ENCODE measurements at places on chromosomes 16 and 17. TPM values are rescaled to one million over a fixed set of nuclear protein-coding genes. Genes with fewer than 3 reads are reported as not detected.

- peaks cover under 1% of the 10 kb centered on the region for H3K4me1 ChIP-seq
- H3K4me3 ChIP-seq: no peak overlapping the region
- H3K36me3 ChIP-seq: no peaks in the 10 kb centered on the region
- DNase-seq: no peak
- no peaks in the 10 kb centered on the region for H3K27me3 ChIP-seq
Observed at GRCh38 chr16:57911743-57912142, 59.2 kb downstream of the CNGB1 start.

DNA sequence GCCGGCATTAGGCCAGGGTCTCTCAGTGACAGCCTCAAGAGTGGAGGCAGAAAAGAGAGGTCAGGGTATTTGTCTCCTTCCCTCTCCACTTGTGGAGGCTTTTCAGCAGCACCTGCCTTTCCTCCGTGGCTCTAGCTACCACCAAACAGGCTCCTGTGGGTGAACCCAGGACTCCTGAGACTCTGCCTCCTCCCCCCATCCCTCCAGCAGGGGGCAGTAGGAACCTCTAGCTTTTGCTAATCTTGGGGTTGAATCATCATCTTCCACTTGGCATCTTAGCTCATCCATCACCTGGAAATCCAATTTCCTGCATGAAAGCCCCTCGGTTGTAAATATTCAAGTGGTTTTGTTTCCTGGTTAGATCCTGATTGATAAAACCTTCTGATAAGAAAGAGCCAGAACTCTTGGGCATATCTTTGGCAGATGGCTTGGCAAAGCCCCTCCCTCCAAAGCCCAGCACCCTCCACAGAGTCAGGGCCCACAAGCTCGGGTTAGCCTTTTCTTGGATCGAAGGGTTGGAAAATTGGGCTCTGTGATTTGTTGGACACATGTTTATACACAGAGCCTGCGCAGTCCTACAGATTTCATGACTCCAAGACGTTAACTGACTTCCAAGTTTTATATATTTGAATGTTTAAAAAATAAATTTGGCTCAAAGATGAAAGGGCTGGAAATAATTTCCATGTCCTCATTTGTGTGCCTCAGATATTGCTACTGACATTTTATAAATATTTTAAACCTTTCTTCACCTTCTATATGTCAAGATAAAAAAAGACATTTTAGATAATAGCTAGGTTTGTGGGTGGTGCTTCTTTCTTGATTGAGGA, 322.1 kb downstream of the MAP2K4 start:
- H3K27ac ChIP-seq: no peak overlapping the region
- no peaks in the 10 kb centered on the region for H3K4me1 ChIP-seq
- DNase-seq: no peak
- H3K4me3 ChIP-seq: no peak overlapping the region
- H3K36me3 ChIP-seq: no peaks in the 10 kb centered on the region
- H3K27me3 ChIP-seq: no peaks in the 10 kb centered on the region

GRCh38 chr16:8768283-8768682, 29.2 kb downstream of the TMEM186 start:
- no peaks in the 10 kb centered on the region for H3K27me3 ChIP-seq
- peak; percentile 50 for DNase-seq
- H3K27ac ChIP-seq: no peak overlapping the region
- H3K36me3 ChIP-seq: peaks cover 92% of the 10 kb centered on the region
- H3K4me3 ChIP-seq: no peak overlapping the region
- peaks cover 11% of the 10 kb centered on the region for H3K4me1 ChIP-seq

GRCh38 chr16:84686707-84687298, 13.0 kb upstream of the USP10 start:
- H3K4me1 ChIP-seq: no peaks in the 10 kb centered on the region
- DNase-seq: no peak
- no peak overlapping the region for H3K27ac ChIP-seq
- no peak overlapping the region for H3K4me3 ChIP-seq
- no peaks in the 10 kb centered on the region for H3K27me3 ChIP-seq

DNA sequence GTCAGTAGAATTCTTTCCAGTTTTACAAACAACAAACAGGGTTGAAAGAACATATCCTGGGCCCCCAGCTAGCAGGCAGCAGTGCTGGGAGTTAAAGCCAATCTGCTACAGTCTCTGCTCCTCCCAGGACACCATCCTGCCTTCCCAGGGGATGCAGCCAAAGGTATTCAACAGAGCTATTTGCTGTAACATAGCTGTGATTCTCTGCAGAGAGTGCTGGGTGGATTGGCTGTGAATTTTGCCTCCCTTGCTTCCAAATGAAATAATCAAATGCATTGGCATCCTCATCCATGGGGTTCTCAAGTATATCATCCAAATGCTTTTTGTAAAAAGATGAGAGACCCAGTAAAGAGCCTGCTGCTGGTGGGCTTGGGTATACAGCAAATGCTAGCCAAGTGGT, 124.3 kb downstream of the NPIPB5 start:
- no peaks in the 10 kb centered on the region for H3K27me3 ChIP-seq
- H3K4me1 ChIP-seq: no peaks in the 10 kb centered on the region
- DNase-seq: peak; percentile 94
- H3K27ac ChIP-seq: no peak overlapping the region

GRCh38 chr17:49616601-49617131, 41.0 kb downstream of the NXPH3 start:
- H3K4me1 ChIP-seq: no peaks in the 10 kb centered on the region
- no peak overlapping the region for H3K4me3 ChIP-seq
- DNase-seq: no peak

DNA sequence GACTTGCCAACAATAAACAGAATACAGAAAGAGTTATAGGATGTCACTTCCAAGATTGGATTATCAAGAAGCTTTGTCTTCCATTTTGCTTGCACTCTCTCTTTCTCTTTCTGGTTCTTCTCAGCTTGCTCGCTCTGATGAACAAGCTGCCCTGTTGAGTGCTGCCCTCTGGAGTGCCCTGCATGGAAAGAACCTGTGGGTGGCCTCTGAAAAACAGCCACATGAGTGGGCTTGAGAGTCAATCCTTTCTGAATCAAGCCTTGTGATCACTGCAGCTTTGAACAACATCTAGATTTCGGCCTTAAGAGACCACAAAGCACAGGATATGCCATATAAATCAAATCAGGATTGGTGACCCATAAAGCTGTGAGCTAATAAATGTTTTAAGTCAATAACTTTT, 185.1 kb downstream of the KIF2B start:
- H3K27me3 ChIP-seq: no peaks in the 10 kb centered on the region
- no peak overlapping the region for H3K4me3 ChIP-seq
- no peak overlapping the region for H3K27ac ChIP-seq
- H3K36me3 ChIP-seq: no peaks in the 10 kb centered on the region

- H3K27ac ChIP-seq: no peak overlapping the region
- H3K4me3 ChIP-seq: no peak overlapping the region
- no peaks in the 10 kb centered on the region for H3K36me3 ChIP-seq
- peaks cover 2% of the 10 kb centered on the region for H3K27me3 ChIP-seq
Observed at GRCh38 chr17:51610155-51610554, 349.8 kb downstream of the UTP18 start.

GRCh38 chr16:50274326-50275097, 8.2 kb downstream of the ADCY7 start:
- peaks cover 2% of the 10 kb centered on the region for H3K4me1 ChIP-seq
- H3K36me3 ChIP-seq: peaks cover 2% of the 10 kb centered on the region
- no peak overlapping the region for H3K4me3 ChIP-seq
- H3K27me3 ChIP-seq: no peaks in the 10 kb centered on the region
- H3K27ac ChIP-seq: no peak overlapping the region

- no peaks in the 10 kb centered on the region for H3K4me1 ChIP-seq
- no peaks in the 10 kb centered on the region for H3K27me3 ChIP-seq
- no peak overlapping the region for H3K4me3 ChIP-seq
- no peaks in the 10 kb centered on the region for H3K36me3 ChIP-seq
- no peak overlapping the region for H3K27ac ChIP-seq
Observed at GRCh38 chr16:66003201-66003600, 363.3 kb upstream of the CDH5 start.

- DNase-seq: no peak
- no peaks in the 10 kb centered on the region for H3K27me3 ChIP-seq
- H3K4me3 ChIP-seq: no peak overlapping the region
- H3K4me1 ChIP-seq: no peaks in the 10 kb centered on the region
Observed at GRCh38 chr16:49889725-49890397, 33.9 kb upstream of the ZNF423 start.

DNA sequence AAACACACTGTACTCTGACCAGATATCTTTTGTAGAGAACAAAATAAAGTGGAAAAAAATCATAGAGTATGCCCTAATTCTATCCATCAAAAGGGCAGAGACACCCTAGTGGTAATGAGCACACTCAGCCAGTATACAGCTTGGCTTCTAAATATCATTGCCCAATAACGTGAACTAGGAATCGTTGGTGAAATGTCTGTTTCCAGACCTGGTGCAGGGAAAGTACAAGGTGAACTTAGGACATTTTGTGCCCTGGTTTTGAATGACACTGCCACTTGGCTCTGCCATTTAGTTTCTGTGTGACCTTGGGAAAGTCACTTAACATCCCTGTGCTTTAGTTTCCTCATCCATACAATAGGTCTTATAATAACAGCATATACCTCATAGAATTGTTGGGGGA, 13.7 kb downstream of the AMFR start:
- no peaks in the 10 kb centered on the region for H3K4me1 ChIP-seq
- H3K36me3 ChIP-seq: peaks cover 29% of the 10 kb centered on the region
- H3K27ac ChIP-seq: no peak overlapping the region
- no peaks in the 10 kb centered on the region for H3K27me3 ChIP-seq
- H3K4me3 ChIP-seq: no peak overlapping the region

The CACNG5 gene
- polyA plus RNA-seq: 7.8 TPM

The NPIPA3 gene
- 15.6 TPM for polyA plus RNA-seq

The PROCA1 gene
- 11.8 TPM for polyA plus RNA-seq

The P2RX1 gene
- polyA plus RNA-seq: 0.36 TPM

The METRN gene
- 402 TPM for polyA plus RNA-seq

The TMEM106A gene
- 5.9 TPM for polyA plus RNA-seq

The CDH1 gene
- 23.6 TPM for polyA plus RNA-seq

The KRTAP9-4 gene
- not detected for polyA plus RNA-seq
